ENCODE measurements at places on chromosomes 1 and 21.

GRCh38 chr21:24941316-24942185 is 665.7 kb downstream of the MRPL39 start:
- DNase-seq: no peak

GRCh38 chr1:79716447-79716846 is 709.9 kb upstream of the ADGRL4 start:
- no peak for DNase-seq

DNA sequence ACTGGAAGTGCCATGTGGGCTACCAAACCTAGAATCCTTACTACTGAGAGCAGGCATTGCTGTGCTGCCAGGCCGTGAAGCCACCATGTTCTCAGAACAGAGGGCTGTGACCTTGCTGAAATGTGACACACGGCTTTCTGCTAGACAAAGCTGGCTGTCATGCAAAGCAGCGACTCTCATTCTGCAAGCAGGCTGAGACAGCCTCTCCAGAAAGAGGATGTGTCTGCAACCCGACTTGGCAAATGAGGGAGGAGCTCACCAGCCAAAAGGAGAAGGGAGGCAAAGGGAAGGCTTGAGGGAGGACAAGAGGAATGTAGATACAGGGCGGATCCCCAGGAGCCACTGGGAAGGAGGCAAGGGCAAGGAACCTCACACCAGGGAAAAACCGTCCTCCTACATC is 85.7 kb upstream of the KRTAP19-8 start:
- no peak for DNase-seq

DNA sequence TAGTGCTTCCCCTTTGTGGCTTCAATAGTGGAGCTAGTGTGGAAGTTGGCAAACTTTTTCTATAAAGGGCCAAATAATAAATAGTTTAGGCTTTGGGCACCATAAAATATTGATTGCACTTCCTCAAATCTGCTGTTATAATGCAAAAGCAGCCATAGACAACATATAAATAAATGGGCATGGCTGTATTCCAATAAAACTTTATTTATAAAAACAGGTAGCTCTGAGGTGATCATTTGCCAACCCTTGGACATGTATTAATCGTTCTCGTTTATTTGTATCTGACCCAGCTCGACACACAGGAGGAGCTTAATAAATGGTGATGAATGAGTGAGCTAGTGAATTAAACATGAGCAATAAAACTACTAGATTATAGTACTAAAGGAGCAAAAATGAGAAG is 13.3 kb downstream of the KAZN start:
- no peak for DNase-seq

DNA sequence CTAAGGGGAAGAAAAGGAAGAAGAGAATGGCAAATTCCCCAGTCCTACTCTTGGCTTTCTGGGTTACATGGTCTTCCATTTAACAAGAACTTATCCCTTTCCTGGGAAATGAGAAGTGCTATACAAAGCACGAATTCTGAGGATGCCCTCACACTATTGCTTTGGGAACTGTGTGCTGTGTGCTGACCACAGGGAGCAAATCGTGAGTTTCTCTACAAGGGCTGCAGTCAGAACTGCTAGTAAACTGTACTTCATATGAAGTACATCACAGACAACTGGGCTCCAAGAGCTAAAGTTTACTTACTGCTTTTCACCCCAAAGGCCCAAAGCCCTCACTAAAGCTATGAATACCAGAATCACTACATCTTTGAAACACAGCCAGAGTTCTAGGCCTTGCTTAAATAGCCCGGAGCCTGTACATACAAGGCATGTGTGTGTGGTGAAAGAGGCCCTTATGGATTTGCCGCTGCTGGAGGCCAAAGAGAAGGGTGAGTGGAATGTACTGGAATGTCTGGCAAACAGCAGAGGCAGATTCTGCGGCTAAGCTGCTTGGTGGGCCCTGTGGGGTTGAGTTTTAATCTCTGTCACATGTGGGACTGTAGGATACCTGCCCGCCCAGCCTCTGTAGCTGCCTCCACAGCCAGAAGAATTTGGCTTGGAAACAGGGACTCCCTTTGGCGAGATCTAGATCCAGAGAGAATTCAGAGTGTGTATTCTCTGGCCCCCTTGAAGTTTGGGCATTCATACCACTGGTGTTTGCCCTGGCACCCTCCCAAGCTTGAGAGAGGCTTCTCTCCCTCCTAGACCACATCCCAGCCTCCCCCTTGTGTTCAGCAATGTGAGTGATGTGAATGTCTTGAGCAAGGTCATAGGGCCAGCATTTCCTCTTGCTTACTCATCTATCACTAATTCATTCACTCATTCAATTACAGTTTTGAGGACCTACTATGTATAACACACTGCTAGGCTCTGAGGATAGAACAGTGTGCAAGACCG is 21.9 kb upstream of the TRIM67 start:
- DNase-seq: no peak

DNA sequence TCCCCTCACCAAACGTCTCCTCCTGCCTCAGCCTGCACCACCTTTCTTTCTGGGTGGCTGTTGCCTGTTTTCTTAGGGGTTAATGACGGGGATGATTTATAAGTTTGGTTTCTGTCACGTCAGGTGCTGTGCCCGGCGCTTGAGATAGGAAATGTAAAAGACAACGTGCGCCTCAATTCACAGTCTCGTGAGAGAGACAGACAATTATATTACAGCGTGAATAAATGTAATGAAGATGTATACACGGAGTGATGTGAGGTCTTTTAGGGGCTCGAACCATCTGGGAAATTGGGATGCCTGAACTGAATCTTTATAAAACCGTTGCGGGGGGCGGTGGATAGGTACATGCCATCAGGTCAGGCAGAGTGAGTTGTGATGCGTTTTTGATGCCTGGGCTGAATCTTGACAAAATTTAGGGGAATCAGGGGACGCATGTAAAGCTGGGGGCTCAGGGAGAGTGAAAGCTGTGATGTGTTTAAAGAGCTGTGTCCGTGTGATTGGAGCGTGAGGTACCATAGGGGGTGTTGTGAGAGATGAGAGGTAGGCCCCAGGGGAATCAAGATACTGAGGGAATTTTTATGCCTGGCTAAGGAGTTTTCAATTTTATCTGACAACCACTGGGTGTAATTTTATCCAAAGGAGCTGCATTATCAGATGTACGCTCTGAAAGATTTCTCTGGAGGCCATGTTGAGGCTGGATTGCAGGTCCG is 831 bp downstream of the TIPRL start:
- peak; percentile 26 for DNase-seq

GRCh38 chr1:106937104-106937503 is 119.4 kb upstream of the PRMT6 start:
- no peak for DNase-seq

DNA sequence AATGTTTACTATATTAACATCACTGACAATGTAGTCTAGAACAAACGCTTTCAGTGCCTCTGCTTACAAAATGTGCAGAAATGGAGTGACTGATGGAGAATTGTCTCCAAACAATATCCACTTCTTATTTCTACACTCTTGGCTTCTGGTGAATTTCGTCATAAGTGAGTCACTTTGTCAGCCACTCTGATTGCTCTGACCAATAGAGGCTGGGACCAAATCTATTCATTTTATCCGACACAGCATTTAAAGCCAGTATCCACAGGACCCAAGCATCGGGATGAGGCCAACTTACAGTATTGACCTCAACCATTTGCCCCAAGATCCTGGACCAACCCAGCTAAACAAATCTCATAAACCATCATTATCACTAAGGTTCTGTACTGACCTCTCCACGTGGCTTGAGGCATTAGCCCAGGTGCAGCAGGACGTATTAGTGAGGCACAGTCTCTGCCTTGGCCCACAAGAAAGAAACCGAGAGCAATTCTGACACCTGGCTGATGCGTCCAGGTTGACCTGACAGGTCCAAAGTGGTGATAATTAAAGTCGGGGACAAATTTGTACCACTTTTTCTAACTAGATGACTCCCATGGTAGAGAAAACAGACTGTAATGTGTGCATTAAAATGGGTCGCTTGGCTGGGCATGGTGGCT is 53.3 kb upstream of the ERO1B start:
- DNase-seq: no peak

DNA sequence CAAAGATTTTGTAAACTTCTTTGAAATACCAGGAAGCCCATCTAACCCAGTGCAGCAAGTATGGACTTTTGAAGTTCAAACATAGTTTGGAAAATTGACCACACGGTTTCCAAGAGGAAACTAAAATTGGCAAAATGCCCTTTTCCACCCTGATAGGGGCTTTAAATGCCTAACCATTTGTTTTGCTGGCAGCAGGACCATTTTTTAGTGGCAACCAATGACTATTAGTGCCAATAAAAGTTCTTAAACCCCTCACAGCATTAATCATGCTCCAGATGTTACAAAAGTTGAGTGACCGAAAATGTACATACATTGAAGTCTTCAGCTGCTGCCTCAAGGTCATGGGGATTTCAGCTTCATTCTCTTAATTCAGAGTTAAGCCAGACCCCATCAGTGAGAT is 46.4 kb upstream of the ENAH start:
- no peak for DNase-seq

DNA sequence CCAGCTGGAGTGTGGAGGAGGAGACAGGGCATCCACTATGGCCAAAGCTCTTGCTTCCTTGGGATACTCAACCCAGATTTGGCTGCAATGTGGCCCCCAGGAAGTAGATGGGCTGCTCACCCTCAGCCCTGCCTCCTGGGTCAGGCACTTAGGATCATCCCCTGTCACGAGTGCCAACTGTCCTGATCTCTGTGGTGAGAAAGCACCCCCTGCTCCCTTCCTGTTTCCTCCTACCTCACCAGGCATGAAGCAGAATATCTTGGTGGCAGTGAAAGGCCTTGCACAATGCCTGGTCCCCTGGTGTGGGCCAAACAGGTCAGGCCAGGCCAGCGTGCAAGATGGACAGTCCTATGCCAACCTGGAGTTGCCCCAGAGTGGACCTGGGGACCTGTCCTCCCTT is 211.7 kb downstream of the GRIK3 start:
- DNase-seq: no peak

GRCh38 chr1:20212685-20213331 is 26.5 kb upstream of the PLA2G2C start:
- no peak for DNase-seq

GRCh38 chr21:31034378-31034777 is 3.9 kb downstream of the KRTAP19-8 start:
- DNase-seq: no peak

GRCh38 chr1:159197561-159198557 is 6.8 kb upstream of the ACKR1 start:
- DNase-seq: peak; percentile 51

DNA sequence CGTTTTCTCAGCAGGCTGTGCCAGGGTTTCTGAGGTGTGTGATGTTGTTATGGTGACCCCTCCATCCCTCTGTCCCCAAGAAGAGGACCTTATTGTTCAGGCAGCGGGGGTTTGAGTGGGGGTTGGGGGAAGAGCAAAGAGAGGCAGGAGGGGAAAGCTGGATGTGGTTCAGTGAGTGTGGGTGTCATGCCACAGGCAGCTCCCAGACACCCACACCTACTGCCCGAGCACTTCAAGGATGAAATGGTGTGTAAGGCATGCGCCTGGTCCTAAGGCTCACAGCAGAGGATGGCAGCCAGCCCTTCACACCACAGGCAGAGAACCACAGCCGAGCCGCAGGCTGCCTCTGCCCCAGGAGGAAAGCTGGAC is 49.9 kb upstream of the STUM start:
- no peak for DNase-seq

DNA sequence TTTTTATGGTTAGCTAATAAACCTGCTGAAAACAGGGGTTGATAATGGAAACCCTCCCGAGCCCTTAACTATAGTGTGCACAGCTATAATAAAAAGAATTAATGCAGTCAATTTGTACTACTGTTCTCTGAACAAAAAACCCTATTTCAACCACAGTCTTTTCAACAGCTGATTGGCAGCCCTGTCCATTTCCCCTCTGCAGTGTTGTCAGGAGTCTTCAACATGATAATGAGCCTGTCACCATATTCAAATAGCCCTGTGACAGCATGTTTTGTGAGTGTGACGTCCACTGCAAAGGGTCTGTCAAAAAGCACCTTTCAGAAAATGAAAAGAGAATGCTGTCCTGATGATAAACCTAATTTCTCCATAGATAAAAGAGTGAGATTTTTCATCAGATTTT is 92.7 kb downstream of the ESRRG start:
- DNase-seq: no peak

GRCh38 chr1:52296345-52296744 is 69.7 kb downstream of the CC2D1B start:
- no peak for DNase-seq

DNA sequence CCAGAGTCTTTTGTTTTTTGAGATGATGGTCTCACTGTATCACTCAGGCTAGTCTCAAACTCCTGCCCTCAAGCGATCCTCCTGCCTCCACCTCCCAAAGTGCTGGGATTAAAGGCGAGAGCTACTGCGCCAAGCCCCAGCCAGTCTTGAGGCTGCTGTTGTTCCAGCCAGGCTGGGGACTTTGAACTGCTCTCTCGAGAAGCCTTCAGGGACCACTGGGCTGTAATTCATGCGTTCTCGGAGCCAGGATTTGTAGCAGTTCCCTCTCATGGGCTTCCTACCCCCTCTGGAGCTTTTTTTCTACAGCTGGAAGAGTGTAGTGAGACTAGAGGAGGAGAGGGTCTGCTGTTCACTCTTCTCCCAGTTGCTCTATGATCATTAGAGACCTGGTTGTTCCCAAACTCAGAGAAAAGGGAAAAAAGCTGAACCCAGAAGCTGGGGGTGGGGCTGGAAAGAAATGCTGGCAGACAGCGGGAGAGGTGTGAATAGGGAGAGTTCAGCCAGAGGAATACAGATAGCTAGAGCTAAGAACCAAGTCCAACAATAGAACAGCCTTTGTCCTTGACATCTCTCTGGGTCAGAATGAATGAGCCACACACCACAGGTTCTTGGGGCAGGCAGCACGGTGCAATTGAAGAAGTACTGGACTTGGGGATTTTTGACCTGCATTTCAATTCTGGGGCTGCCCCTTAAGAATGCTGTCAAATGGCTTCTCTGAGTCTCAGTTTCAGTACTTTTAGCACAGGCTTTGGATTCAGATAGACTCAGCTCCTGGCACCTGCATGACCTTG is 13.2 kb upstream of the SLC41A1 start:
- no peak for DNase-seq

DNA sequence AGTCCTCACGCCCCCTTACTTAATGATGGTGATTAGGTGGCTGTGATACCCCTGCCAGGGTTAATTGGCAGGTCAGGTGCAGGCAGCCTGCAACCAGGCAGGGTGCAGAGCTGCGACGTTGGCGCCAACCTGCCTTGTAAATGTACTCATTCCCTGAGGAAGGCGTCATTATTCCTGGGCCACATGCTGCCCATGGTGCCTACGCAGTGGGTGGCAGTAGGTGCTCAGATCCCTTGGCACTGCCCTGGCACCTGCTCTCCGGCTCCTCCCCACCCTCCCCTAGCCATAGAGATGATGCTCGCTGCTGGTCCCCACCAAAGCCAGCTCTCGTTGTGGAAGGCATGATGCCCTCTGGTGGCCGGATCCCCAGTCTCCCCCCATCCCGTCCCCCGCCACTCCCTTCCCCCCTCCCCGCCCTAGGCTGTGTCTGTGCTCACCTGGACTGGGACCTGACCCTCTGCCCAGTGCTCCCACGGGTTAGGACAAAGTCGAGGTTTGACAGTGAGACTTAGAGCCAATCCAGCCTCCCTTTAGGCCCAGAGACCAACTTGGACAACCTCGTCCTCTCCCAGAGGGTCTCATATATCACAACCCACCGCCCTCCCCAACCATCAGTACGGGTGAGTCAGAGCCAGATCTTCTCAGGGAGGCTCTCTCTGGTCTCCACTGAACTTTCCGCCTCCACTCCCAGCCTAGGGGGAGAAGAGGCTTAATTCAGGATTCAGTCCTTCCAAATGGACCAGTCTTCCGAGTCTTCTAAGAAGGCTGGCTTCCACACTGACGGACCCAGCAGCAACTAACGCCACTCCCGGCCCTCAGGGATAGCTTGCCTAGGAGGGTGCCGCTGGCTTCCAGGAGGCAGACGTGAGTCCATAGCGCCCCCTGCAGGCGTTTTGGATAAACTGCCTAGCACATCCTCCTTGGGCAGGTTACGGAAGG is 5.7 kb downstream of the KRTCAP2 start:
- DNase-seq: peak; percentile 81

All from hippocampal formation (tissue), 2 donors.